ENCODE measurements at places on chromosomes 7 and 10.

GRCh38 chr7:22702516-22702915 is 24.5 kb upstream of the IL6 start:
- no peak for DNase-seq

DNA sequence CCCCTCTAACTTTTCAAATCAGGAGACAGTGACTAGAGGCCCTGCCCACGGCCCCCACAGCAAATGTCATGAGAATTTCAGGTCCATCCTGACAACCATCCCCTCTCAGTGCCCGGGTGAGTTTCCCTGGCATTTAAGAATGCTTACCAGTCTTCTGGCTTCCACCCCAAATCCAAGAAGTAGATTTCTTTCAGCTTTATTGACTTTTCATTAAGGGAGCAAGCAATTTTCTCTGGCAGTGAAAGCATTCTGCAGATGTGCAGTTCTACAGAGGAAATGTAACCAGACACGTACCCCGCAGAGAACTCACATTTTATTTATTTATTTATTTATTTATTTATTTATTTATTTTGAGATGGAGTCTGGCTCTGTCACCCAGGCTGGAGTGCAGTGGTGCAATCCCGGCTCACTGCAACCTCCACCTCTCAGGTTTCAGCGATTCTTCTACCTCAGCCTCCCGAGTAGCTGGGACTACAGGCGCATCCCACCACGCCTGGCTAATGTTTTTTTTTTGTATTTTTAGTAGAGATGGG is 120.9 kb upstream of the KCTD7 start:
- no peak for DNase-seq

DNA sequence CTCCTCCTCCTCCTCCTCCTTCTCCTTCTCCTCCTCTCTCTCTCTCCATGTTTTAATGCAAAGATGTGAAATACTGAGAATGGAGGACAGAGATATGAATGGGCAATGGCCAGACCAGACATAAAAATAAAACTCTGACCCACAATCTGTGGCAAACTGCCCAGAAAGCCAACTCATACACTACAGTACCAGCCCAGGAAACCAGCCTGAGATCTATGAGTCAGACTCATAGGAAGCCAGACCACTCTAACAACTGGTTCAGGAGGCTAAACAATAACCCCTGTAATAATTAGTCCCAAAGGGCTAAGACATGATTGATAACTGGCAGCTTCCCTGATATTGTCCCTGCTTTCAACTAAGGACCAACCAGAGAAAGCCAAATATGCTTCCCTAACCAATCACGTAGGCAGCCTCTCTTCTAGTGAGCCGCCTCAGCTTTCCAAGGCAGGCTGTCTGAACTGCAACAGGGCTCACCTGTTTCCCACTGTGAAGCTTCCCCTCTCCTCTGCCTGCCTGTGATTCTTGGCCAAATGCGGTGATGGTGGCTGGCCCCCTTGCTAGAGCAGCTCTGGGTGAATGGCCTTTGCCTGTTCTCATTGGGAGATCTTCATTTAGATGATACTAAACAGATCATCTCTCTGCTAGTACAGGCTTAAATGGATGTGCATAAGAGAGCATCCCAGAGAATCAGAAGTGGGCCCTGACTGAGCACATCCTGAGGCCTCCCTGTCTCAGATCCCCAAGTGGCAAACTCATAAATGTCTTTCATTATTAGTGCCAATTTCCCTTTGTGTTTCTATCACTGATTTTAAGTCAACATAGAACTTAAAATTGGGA is 817.6 kb downstream of the TNS3 start:
- DNase-seq = no peak

- no peak for DNase-seq
Observed at GRCh38 chr7:8639668-8640067, 206.3 kb downstream of the NXPH1 start.

DNA sequence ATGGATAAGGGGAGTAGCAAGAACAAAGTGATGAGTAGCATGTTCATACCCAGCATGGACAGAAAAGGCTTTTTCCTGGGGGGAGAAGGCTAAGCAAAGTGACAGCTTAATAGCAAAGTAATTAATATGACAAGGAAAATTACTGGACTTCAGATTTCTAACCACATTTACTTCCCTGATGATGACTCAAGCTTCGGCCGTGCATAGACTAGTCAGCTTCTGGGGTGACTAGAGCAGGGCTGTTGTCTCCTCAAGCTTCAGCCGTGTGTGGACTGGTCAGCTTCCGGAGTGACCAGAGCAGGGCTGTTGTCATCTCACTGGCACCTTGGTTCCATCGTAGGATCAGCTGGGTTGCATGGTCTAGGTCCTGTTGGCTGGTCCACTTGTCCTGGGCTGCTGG is 2.1 kb upstream of the ZNF117 start:
- no peak for DNase-seq

DNA sequence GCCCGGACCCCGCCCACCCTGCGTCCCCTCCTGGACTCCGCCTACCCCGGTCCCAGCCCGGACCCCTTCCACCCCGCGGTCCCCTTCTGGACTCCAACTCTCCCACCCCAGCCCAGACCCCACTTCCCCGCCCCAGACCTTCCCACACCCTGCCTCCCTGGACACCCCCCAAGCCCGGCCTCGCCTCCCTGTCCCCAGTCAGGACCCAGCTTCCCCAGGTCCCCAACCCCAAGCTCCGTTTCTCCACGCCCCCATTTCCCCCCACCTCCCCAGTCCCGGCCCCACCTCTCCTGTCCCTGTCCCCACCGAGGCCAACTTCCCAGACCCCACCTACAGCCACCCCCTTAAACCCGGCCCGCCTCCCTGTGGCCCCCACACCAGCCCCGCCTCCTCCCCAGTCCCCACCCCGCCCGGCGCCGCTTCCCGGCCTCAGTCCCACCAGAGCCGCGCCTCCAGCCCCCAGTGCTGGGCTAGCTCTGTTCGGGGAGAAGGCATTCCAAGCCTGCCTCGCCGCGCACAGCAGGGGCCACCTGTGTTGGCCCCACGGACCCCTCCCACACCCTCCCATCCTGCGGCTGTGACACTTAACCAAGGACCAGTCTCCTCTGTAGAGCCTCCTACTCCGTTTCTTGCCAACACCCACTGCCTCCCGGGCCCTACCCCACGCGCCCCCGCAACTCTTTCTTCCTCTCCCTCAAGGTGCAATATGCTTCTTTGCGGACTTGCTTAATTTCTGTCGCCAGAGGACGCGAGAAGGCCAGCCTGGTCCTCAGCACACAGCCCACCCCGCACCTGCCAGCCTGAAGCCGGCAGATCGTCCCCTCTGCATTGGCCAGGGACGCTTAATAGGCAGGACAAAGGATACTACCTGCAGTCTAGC is 736 bp upstream of the ITIH5 start:
- no peak for DNase-seq

DNA sequence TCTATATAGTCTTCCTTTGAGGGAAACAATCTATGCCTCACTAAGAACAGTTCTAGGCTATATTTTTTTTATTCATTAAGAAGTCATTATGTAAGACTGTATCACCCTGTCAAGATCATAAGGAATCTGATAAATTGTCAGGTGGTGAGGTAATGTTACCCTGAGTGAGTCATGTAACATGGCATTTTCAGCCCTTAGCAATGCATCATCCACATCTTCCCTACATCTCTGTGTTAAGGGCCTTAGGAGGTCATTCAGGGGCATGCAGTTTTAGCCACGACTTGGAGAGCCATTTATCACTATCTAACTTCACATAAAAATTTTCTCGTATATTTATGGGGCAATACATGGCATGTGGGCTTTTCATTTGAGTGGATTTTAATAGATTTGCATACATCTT is 924.5 kb upstream of the MBL2 start:
- no peak for DNase-seq

- DNase-seq = no peak
Observed at GRCh38 chr7:32618470-32618869, 123.2 kb downstream of the AVL9 start.

- no peak for DNase-seq
Observed at GRCh38 chr7:87543623-87544022, 57.1 kb downstream of the ABCB1 start.

GRCh38 chr7:96508371-96508770 is 186.5 kb upstream of the SLC25A13 start:
- DNase-seq = no peak

DNA sequence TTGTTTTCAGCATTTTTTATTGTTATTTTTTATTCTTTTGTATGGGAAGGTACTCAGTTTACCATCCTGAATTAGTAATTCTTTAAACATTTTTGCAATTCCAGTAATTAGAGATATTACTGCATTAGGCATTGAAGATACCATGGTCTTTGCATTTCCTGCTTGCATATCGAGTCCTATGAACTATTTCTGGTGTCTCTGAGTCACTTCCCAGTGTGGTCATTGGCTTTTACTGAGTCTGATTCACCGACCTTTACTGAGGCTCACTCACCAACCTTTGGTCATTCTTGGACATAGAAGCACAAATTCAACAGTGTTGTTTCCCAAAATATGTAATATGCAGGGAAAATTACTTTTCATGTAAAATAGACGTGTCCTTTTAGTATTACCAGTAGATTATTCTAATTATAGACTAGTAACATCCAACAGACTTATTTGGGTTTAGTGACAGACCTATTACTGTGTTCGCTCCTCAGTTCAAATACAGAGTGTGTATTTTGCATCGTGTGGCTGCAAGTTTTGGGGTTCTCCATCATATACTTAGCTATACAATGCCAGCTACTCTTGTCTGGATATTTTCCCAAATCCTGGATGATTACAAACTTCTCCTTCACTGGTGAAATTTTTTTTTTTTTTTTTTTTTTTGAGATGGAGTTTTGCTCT is 180.7 kb upstream of the PRSS1 start:
- DNase-seq = no peak

GRCh38 chr7:36272567-36273269 is 116.9 kb upstream of the ANLN start:
- no peak for DNase-seq

- DNase-seq = no peak
Observed at GRCh38 chr10:12500381-12501303, 151.3 kb downstream of the CAMK1D start.

- no peak for DNase-seq
Observed at GRCh38 chr10:90675621-90676020, 182.2 kb downstream of the HTR7 start.

- no peak for DNase-seq
Observed at GRCh38 chr7:50268223-50268622, 36.3 kb upstream of the IKZF1 start.

- no peak for DNase-seq
Observed at GRCh38 chr7:6169805-6170520, 102.5 kb downstream of the CYTH3 start.

- DNase-seq = no peak
Observed at GRCh38 chr7:34567906-34568305, 90.1 kb upstream of the NPSR1 start.

- DNase-seq = no peak
Observed at GRCh38 chr7:20197125-20197748, 19.9 kb downstream of the MACC1 start.

DNA sequence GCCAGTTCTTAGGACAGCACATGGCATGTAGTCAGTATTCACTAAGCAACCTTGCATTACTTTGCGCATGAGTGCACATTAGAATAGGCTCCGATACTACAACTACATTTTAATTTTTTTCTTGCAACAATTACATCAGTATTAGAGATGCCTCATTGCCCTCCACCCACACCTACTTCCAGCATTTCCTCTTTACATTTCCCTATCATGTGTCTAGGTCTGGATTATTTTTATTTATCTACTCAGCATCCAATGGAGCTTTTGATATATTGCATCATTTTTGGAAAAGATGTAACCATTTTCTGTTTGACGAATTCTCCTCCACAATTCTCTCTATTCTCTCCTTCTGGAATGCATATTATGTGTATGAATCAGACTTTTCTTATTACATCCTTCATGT is 258.2 kb upstream of the GLI3 start:
- no peak for DNase-seq

DNA sequence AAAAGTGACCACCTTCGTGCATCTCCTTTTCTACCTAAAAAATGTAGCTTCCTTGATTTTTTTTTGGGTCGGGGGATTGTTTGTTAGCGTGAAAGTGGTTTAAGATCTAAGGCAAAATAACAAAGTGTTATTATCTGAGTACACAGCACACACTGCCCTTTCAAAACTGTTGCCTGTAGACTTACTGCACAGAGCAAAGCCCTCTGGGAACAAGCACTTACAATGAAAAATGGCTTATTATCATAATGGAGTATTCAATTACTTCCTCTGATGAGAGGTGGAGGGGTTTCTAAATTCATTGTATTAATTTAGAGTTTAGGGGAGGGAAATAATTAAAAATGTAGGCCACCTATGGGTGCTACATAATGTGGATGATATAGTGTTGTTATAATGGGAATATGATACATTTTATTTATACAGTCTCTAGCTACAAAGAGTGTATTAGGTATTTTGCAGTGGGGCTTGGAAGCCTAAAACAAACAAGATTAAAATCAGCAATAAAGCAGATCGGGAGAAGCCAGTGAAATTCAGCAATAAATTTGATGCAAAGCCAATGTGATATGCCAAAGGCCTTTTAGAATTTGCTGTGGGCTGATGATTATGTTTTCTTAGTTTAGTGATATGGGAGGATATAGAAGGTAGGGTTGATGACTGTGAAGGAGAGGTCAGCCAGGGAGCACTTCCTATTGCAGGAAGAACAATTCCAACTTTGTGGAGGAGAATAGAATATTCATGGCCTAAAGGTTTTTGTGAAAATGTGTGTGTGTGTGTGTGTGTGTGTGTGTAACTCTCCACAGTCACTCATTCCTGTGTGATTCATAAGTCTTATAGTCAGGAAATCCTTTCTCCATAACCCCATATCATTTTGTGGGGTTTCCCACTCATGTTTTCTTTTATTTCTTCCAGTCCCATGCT is 17.7 kb upstream of the EXOC4 start:
- no peak for DNase-seq

DNA sequence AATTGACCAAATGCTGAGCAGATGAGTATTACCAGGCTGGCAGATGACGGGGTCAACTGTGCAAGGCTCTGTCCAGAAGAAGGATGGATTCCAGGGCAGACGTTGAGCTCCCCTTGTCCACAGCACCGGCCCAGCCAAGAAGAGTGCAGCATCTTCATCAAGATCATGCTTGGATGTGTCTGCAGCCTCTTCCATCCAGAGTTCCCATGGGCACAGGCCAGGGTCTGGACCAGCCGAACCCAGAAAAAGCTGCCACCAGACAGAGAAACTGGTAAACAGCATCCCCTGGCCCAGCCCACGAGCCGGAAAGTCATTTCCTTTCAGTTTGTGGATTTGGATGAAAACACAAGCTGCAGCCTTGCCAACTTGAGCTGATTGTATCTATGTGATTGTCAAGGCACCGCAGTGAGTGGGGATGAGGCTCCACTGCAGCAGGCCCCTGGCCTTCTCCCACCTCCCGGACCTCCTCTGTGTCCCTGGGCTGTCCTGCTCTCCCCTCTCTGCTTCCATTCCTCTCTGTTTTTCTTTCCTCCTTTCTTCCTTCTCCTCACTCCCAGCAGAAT is 321.8 kb downstream of the TCERG1L start:
- no peak for DNase-seq

DNA sequence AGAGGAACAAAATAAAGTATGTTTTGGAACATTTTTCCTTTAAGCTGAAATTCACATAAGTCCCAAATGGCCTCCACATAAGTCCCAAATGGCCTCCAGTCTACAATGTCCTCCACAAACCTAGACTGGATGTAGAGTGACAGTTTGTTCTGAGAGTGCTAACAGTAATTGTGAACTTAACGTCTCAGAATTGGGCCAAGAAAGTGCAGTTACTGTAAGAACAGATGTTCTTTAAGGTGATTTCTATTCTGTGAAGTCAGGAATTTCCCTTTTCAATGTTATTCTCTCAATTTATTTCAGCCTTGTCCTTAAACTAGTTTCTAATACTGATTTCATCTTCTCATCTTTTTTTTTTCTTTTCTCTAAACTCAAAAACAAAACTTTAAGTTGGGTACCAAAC is 188.7 kb upstream of the SEMA3E start:
- DNase-seq = no peak

GRCh38 chr7:92506363-92506762 is 22.0 kb downstream of the PEX1 start:
- no peak for DNase-seq

GRCh38 chr7:2934211-2934731 is 90.2 kb upstream of the GNA12 start:
- no peak for DNase-seq
